ENCODE measurements at places on chromosomes 16 and 17.

GRCh38 chr17:27157898-27158297 lies 136.0 kb upstream of the WSB1 start:
- DNase-seq, result no peak

DNA sequence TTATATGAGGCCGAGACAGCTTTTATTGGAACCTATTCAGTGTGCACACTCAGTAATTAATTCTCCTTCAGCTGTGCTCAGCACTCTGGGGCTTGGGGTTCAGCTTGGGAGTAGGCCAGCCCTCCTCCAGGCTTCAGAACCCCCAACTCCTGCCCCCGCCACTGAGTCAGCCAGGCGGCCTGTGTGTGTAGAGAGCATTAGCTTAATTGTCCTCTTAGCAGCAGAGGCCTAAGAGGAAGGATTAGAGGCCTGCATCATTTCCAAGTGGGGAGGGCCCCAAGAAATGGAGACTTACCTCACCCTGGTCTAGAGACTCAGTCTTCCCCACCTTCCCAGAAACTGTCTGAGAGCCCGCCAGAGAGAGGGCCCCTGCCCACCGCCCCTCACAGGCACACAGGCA lies 772 bp downstream of the PRSS53 start:
- no peak for DNase-seq

- DNase-seq, result no peak
These were observed 49.1 kb downstream of the ADCY7 start for GRCh38 chr16:50315346-50315997.

GRCh38 chr16:67883872-67884261 lies 818 bp upstream of the NRN1L start:
- peak; percentile 70 for DNase-seq

GRCh38 chr16:89147085-89147817 lies 24.3 kb upstream of the CDH15 start:
- no peak for DNase-seq

DNA sequence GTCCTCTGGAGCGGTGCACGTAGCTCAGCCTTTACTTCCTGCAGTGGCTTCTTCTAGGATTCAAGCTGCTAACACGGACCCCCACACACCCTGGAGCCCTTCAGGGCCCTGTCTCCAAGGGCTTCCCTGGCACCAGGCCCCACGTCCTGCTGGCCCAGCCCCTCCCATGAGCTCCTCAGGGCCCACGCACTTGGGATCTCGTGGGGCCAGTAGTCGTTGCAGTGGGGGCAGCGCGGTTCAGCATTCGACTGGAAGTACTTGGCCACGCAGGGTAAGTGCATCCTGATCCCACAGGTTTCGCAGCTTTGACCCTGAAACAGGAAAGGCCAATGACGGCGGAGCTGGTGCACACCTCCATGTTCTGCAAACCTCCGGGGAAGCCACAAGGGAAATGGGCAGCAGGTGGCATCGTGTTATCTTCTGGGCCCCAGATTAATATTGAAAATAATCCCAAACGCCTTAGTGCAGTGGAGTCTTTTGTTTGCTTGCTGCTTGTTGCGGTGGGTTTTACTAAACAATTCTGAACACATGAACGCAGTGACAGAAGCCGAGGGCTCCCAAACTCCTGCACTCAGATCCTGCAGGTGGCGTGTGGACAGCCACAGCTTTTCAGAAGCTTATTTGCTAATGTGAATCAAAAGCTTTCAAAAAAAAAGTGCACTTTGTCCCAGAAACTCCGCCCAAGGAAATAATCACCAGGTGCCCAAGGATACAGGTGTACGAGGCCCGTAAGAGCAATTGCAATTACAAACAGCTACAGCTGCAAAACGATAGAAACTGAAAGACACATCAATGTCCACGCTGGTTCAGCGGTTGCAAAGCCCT lies 22.4 kb downstream of the KDM8 start:
- DNase-seq, result no peak

- DNase-seq, result no peak
These were observed 949 bp upstream of the SPAG7 start for GRCh38 chr17:4968486-4969046.

DNA sequence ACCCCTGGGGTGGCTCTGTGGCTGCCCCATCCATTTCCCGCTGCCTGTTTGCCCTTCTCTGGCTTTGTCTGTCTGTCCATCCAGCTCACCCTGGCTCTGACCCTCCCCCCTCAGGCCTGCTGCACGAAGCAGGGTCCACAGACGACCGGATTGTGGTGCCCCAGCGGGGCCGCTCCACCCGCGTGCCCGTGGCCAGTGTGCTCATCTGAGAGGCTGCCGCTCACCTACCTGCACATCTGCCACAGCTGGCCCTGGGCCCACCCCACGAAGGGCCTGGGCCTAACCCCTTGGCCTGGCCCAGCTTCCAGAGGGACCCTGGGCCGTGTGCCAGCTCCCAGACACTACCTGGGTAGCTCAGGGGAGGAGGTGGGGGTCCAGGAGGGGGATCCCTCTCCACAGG lies 761 bp upstream of the LAT start:
- no peak for DNase-seq

GRCh38 chr16:47244206-47244605 lies 100.5 kb upstream of the NETO2 start:
- no peak for DNase-seq

DNA sequence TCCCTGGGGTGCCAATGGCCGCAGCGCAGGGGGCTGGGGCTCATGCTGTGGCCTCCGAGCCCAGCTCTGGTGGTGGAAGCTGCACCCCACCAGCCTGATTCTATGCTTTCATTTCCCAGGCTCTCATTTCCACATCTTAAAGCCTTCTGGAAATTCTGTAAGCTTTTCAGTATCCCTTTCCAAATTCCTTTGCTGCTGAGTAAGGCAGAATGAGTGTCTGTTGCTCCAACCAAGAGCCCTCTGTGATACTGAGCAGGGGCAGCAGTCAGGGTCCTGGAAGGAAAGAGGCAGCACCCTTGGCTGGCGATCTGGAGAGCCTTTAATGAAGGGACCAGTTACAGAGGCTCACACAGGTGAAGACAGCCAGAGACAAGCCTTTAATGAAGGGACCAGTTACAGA lies 79.5 kb upstream of the FOXF1 start:
- DNase-seq, result no peak

DNA sequence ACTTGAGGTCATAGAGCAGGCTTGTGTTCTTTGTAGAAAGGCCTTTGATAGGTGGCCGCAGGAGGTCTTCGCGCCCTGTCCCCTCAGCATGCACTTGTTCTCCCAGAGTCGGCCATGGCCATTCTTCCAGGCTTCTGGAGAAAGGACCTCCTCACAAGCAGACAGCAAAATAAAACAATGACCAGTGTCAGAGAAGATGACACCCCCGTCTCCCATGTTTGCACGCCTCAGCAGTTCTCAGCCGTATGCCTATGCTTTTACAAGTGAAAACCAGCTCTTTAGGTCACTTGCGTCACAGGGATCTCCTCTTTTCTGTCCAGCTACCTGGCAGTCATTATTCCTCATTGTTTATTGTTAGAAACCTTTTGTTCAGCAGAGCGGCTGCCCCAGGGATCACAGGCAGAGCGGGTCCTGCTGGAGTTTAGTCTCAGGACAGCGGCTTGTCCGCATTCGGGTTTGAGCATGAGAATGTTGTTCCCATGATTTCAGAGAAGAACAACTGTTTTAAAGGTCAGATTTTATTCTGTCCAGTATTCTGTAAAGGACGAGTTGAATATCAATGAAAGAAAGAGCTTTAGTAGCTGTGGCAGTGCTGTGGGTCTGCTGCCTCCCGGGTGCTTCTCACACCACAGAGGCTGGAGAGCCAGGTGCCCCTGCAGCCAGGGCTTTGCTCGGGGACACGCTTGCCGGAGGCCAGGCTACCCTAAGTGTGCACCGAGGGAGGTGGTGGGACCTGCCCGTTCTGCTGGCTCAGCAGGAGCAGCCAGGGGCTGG lies 123.9 kb downstream of the RPTOR start:
- no peak for DNase-seq

DNA sequence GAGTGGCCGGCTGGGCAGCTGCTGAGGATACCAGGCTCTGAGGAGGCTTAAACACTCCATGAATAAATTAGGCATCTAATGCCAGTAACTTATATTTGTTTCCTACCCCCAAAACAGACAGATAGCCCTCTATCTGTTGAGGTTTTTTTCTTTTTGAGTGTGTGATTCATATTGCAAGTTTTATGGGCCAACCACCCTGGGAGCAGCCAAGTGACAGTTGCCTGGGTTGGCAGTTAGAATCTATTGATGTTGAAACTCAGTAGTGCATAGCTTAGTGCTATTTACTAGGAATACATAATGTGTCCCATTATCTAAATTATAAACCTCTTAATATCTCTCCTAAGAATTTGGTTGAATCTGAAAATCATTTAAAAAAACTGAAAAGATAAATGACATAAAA lies 397.4 kb downstream of the CA10 start:
- no peak for DNase-seq

DNA sequence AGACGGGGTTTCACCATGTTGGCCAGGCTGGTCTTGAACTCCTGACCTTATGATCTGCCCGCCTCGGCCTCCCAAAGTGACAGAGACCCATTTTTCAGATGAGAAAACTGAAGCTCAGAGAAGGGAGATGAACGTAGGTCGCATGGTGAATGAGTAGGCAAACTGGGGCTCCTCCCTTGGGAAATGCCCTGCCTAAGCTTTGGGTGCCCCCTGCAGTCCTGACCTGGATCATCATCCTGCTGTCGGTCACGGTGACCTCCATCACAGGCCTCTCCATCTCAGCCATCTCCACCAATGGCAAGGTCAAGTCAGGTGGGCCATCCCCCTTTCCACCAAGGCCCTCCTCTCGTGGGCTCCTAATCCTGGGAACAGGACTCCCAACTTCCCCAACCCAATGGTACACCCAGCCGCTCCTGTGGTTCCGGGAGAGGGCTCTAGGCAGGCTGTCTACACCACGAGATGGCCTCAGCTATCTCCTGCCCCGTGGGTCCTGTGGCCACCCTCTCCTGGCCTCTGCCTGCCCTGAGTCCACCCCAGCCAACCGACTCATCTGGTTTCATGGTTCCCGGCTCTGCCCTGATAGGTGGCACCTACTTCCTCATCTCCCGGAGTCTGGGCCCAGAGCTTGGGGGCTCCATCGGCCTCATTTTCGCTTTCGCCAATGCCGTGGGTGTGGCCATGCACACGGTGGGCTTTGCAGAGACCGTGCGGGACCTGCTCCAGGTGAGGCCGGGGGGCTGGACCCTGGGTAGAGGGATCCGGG lies 4.7 kb downstream of the SLC12A3 start:
- no peak for DNase-seq

DNA sequence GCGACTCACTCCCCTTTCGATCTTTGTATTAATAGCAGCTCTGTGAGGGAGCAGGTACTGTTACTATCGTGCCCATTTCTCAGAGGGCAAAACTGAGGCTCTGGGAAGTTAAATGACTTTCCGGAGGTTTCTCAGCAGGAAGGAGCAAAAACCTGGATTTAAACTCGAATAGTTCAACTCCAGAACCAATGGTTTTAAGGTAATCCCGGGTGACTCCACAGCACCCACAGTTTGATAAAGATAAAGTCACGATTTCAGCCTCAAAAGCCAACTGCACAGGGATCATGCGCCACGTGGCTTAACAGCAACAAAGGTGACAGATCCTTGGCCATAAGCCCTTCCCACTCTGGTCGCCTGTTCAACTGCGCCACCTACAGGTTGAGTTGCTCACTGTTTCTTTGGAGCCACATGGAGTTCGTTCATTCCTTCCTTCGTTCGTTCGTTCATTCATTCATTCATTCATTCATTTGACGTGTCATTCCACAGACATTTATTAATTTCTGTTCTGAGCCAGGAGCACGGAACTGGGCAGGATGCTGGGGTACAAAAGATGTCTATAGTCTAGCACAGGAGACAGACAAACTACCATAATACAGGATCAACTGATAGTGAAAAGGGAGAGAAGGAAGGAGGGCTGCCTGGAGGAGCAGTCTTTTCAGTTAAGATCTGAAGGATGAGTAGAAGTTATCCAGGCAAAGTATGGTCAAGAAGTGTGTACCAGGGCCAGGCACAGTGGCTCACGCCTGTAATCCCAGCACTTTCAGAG lies 134.8 kb downstream of the HS3ST2 start:
- DNase-seq, result peak; percentile 45

DNA sequence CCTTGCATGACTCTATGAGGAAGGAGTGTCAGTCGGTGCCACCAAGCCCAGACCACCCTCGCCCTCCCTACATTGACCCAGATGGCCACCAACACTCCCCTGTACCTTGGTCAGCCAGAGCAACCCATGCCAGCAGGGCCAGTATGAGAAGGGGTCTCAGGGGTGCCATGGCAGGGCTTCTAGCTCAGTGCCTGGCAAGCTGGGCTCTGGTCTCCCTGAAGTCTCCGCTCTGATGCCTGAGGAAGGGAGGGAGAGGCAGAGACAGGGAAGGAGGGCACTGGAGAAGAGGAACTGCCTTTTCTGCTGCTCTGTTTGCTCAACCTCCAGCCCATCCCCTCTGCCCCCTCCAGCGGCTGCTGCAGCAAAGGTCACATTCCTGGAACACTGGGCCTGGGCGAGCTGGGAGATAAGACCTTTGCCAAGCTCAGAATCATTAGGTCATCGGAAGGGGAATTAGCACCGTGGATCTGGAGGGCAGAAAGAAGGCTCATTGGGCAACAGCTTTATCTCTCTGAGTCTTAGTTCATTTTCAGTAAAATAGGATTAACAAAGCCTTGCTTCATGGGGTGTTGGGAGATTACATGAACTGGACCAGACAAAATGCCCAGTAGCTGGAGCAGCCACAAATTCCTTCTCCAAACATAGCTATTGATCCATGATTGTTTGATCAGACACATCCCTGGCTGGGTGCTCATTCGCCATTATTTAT lies at the start of gene VTN:
VTN (minus strand) TSS at position 273 of the 709 bp plus-strand sequence; CDS start at position 169, 104 bp downstream.
- DNase-seq, result no peak

- DNase-seq, result no peak
These were observed 582.3 kb downstream of the WWOX start for GRCh38 chr16:78681743-78682142.

- DNase-seq, result no peak
These were observed 174.1 kb downstream of the RGS9 start for GRCh38 chr17:65311261-65311660.

DNA sequence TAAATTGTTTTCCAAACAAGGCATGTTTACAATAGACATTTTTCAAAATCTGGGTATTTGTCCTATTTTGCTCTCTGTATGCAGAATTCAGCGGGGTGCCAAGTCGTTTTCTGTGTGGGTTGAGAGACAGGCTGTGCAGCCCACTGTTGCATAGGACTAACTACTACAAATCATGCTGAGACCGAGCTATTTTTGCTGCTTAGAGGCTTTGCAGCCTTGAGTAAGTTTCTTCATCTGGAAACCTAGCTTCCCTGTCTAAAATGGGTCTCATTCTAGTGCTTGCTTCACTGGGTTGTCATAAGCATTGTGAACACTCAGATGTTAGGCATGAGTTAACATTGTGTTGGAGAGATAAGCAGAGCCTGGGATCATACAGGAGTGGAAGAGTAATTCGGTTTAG lies 1.3 kb downstream of the PRPSAP2 start:
- no peak for DNase-seq

- no peak for DNase-seq
These were observed 109.1 kb downstream of the GAS7 start for GRCh38 chr17:10089196-10089804.

- peak; percentile 90 for DNase-seq
These were observed at the start of gene DHRS11 for GRCh38 chr17:36591434-36592315. Gene DHRS11, plus strand, starts transcription at chr17:36591879. Its CDS starts 131 bp downstream, at chr17:36592010.

DNA sequence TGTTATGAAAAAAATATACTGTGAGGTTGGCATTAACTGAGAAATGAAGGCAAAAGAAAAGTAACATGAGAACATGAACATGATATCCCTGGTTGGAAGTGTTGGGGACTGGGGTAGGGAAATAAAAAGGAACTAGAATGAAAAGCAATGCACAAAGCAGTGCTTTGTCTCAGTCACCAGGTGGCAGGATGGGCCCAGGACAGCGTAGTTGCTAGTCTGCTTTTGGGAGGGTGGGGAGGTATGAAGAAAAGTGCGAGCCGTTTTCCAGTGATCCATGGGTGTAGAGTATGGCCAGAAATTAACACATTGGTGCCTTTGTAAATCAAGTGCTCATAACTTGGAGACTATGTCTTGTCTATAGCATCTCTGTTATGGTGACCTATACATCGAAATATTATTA lies 662.5 kb upstream of the SALL1 start:
- DNase-seq, result no peak

Measured in heart right ventricle (tissue), 16 donors.